ENCODE measurements at places on chromosomes 11 and 22.

GRCh38 chr22:41478891-41479521 lies 10.1 kb downstream of the ACO2 start:
- DNase-seq, result no peak

GRCh38 chr11:17855531-17856290 lies 121.1 kb downstream of the KCNC1 start:
- DNase-seq, result no peak

GRCh38 chr11:20672575-20672974 lies 3.2 kb downstream of the NELL1 start:
- DNase-seq, result no peak

GRCh38 chr11:34397120-34397519 lies 39.3 kb upstream of the ABTB2 start:
- no peak for DNase-seq

Data from head of caudate nucleus (tissue), 42 donors.